Tibial nerve (tissue), 4 donors: ENCODE measurements at places on chromosomes 3 and 15.

DNA sequence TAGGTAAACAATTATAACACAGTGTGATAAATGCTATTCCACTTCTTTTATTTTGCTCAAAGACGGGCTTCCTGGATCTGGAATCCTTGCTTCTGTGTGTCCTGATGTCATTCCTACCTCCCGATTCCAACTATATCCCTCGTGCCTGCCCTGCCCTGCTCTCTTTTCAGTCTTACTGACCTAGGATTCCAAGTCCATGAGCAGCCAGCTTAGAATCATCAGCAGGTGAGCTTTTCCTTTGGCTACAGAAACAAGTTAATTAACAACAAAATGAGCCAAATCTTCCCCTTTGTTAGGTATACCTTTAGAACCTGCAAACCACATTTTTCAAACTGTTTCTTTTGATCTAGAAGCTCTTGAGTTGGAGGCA is 21.9 kb upstream of the KPNA1 start:
- no peak for DNase-seq

DNA sequence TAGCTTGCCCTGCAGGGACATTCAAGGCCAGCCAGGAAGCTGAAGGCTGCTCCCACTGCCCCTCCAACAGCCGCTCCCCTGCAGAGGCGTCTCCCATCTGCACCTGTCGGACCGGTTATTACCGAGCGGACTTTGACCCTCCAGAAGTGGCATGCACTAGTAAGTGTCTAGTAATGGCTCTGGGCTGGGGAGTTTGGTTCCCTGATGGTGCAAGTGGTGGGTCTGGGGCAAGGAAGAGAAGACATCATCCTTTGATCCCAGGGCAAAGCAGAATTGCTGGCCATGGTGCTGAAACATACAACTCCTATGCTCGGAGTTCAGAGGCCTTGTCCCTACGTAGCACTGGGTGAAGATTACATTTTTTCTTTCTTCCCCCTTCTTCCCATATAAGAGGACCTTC is 311.4 kb downstream of the EPHB1 start:
- DNase-seq = no peak

DNA sequence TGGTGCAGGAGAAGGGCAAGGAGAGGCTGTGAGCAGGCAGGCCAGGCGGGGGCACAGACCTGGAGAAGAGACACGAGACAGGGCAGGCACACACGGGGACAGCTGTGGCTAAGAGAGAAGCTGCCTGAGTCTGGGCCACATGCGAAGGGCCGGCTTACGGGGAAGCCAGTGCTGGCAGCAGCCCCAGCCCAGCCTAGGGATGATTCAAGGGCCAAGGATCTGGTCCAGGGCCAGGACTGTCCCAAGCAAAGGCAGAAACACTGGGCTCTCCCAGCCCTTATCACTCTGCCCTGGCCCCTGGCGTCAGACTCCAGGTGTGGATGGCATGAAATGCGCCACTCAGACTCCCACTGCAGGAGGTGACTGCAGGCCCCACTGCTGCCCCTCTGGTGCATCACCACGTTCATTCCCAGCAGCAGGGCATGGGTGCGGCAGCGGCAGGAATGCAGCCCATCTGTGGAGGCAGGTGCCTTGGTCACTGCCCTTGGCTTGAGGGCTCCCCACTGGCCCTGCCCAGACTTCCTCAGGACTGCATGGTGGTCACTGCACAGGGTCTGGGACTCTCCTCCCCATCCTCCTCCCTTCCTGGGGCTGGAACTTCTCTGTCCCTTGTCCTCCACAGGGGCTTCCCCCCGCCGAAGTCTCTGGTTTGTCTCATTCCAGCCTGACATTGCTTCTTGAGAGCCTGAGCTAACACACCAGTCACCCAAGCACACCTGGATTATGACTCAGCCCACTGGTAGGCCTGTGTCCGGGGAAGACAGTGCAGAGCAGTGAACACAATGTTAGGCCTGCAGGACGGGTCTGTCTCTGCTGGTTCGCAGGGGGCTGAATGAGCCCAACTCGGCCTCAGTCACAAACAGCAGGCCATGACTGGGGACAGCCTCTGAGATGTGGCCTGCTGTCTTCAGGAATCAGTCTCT is 69.3 kb downstream of the TBC1D2B start:
- DNase-seq = peak; percentile 75

GRCh38 chr3:149990423-149990948 is 19.8 kb upstream of the PFN2 start:
- DNase-seq = no peak

- DNase-seq = no peak
These were observed 24.1 kb downstream of the CCDC54 start for GRCh38 chr3:107401301-107401700.

DNA sequence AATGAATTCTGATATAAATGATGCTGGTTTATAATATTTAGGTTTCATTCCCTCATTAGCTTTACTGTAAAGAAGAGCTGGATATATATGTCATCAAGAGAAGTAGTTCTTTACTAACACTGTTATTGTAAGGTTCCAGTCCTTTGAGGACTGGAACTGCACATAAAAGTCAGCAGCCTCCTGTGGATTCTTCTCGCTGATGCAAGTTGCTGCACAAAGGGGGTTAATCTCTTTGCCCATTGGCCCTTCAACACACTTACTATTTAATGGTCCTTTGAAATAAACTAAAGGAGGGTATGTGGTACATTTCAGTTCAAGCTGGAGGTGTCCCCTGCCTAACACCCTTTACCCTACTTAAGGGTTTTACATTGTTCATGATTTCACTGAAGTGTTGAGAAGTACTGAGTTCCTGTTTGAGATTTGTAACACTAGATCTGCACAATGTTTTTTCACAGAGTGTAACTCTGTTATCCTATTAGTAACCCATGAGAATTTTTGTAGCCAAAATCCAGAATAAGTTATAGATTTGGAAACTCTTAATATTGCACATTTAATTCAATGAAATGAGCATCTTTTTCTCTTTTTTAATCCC is 43.9 kb downstream of the NR2C2 start:
- no peak for DNase-seq

- DNase-seq = no peak
These were observed 23.7 kb downstream of the ALPK3 start for GRCh38 chr15:84840741-84841429.

GRCh38 chr15:66462627-66463026 is 34.9 kb downstream of the SNAPC5 start:
- DNase-seq = peak; percentile 16

GRCh38 chr3:55654123-55654760 is 167.1 kb upstream of the WNT5A start:
- DNase-seq = no peak

DNA sequence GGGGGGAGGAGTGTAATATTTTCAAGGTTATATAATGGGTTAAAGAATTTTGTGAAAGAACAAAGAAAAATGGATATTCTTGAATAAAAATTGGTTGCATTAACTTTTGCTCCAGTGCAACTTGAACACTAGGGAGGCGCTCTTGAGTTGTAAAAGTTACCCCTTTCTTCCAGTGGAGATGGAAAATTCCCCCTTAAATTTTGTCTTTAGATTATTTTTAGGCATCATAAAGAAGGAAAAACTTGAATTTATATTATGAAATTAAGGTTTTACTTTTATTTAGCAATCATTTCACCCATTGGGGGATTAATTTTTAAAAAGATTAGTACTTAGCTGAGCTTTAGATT is 550 bp upstream of the CHD2 start:
- no peak for DNase-seq

DNA sequence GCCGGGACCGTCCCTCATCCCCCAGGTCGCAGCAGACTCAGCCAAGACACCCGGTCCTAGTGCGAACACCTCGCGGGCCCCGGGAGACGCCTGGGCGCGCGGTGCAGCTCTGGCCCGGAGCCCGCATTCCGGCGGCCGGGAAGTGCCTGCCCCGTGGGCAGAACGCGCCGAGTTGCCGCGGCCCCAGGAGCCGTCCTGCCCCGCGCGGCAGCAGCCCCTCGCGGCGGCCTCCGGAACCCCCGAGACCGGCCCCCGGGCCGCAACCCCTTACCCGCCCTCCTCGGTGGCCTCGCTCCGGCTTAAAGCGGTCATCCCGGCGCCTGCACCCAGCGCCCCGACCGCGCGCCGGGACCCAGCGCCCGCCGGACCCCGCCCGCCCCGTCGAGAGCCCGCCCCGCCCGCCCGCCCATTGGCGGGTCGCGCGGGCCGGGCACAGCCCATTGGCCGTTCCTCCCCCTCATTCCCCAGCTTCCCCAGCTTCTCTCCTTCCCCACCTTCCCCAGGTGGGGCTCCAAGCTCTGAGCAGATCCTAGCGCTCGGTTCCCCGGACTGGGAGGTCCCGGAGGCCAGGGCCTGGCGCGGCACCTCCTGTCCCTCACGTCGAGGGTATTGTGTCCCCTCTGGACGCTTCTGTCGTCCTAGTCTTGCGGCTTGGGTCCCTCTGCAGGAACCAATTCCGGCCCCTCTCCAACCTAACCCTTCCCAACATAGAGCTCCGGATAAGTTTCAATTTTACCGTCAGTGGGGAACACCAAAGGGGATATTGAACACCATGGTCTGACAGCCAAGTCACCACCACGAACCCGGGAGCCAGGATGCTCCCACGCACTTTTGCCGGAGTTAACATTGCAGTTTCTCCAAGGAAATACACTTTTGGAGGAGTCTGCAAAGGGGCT is at the start of gene GRAMD2A:
TSS of gene GRAMD2A (minus strand) at position 328 of the 896 bp plus-strand sequence.
- DNase-seq = no peak

DNA sequence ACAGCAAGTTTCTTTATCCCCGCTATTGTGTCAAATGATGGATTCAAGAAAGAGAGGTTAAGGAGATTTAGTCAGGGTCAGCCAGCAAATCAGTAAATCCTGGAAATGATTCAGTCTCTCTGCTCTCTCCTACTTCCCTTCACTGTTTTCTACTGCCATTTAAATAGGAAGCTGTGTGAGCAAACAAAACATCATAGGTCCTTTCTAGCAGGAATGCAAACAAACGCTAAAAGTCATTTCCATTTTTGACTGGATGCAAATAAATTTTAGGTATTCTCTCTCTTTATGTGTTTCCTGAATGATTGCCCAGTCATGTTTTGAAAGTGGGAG is 299.4 kb upstream of the RORA start:
- DNase-seq = no peak

- no peak for DNase-seq
These were observed 8.5 kb upstream of the PLXND1 start for GRCh38 chr3:129614927-129615363.

DNA sequence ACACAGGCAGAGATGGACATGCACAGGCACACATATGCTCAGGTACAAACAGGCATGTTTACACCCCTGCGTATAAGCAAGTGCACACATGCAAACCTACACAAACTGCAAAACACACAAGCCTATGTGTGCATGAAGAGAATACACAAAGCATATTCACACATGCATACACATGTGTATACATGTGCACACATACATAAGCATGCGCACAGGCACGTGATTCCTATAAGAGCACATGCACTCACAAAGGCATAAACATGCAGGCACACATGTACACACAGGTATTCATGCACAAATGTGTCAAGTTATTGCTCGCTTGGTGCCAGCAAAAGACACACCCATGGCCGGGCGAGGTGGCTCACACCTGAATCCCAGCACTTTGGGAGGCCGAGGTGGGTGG is 1.4 kb upstream of the GNAT1 start:
- DNase-seq = no peak

DNA sequence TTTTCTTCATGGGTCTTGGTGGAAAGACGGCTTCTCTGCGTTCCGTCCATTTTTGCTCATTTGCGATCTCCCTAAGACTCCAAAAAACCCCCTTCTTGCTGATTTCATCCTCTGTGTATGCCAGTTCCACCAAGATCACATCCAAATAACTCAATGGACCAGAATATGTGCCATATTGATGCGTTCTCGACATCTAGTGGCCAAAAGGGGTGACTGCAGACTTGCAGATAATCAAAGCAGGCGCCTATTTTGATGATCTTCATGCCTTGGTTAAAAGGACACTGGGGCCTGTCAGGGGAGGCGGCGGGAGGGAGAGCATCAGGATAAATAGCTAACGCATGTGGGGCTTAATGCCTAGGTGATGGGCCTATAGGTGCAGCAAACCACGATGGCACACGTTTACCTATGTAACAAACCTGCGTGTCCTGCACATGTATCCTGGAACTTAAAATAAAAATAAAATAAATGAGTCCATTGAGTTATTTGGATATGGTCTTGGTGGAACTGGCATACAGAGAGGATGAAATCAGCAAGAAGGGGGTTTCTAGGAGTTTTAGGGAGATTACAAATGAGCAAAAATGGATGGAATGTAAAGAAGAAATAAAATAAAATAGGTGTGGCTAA is 104.2 kb upstream of the RAD18 start:
- peak; percentile 71 for DNase-seq

- DNase-seq = no peak
These were observed 16.9 kb upstream of the MEX3B start for GRCh38 chr15:82062479-82063454.

DNA sequence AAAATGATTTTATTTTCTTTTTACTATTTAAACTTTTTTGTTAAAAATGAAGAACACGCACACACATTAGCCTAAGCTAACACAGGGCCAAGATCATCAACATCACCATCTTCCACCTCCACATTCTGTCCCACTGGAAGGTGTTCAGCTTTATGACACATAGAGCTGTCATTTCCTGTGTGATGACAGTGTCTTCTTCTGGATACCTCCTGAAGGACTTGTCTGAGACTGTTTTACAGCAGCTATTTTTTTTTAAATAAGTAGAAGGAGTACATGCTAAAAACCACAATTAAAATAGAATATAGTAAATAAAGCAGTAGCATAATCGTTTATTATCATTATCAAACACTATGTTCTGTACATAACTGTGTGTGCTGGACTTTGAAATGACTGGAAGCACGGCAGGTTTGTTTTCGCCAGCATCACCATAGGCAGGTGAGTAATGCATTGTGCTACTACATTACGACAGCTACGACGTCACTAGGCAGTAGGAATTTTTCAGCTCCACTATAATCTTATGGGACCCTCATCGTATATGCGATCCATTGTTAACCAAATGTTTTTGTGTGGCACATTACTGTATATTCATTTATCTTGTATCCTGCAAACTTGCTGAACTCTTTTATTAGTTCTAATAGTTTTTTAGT is 72.8 kb downstream of the KLF15 start:
- DNase-seq = no peak

GRCh38 chr3:40268802-40269524 is 40.5 kb upstream of the EIF1B start:
- no peak for DNase-seq

DNA sequence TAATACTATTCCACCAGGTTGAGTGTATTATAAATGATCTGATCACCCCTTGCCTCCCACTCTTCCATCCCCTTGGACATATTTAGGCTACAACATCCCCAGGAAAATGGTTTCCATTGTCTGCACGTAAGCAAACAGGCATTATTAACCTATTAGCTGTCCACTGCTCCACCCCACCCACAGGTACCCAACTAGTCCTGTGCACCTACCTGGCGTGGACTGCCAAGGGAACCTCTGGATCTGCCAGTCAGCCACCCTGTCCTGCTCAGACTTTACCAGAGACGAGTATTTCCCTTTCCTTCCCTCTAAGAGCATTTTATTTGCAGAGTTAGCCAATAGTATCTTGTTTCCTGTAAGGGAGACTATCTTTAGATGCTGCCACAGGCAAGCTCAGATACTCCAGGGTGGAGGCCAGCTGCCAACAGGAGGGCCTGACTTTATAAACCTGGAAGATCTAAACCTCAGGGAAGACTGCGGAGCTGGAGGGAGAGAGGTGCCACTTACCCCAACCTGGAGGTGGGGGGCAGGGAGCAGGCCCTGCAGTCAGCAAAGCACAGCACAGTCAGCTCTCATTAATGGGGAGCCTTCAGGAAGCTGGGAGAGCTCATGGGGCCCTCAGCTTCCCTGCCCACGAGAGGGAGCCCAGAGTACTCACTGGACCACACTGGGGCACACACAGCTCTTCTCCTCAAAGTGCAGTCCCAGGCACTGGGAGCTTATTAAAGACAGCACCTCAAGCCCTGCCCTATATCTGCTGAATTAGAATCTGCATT is at the start of gene CX3CR1:
TSS of gene CX3CR1 (minus strand) at position 292 of the 773 bp plus-strand sequence. CDS start 13,527 bp downstream, outside the sequence.
- no peak for DNase-seq

GRCh38 chr3:110454066-110454465 is 617.5 kb upstream of the NECTIN3 start:
- DNase-seq = no peak
